ENCODE measurements at places on chromosomes 5 and 9. TPM values are rescaled to one million over a fixed set of nuclear protein-coding genes. Genes with fewer than 3 reads are reported as not detected.

Gene WWC1
- polyA plus RNA-seq, result 7.6 TPM

Gene CAMK2A
- 0.75 TPM for polyA plus RNA-seq

- no peak for DNase-seq
Observed at GRCh38 chr5:122374110-122374509, 62.1 kb downstream of the SNCAIP start.

Gene CNTNAP3
- 5.1 TPM for polyA plus RNA-seq

Gene DBH
- 2.3 TPM for polyA plus RNA-seq

Gene PLAC8L1
- 1.1 TPM for polyA plus RNA-seq

DNA sequence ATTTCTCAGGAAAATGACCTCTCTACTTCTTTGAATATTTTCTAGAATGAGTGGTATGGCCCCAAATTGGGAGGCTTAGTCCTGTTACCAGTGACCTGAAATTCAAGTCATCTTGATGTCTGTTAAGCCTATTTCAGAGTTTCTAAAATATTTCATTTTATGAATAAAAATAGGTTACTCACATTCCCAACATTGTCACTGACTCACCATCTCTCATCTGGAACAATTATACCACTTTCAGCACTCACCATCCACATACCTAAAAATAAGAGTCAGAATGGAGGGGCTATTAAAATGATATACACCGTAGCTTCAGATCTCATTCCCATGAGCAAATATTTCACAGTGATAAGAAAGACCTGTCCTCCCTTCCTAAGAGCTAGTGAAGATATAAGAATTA is 71.8 kb downstream of the KIAA1958 start:
- no peak for DNase-seq

DNA sequence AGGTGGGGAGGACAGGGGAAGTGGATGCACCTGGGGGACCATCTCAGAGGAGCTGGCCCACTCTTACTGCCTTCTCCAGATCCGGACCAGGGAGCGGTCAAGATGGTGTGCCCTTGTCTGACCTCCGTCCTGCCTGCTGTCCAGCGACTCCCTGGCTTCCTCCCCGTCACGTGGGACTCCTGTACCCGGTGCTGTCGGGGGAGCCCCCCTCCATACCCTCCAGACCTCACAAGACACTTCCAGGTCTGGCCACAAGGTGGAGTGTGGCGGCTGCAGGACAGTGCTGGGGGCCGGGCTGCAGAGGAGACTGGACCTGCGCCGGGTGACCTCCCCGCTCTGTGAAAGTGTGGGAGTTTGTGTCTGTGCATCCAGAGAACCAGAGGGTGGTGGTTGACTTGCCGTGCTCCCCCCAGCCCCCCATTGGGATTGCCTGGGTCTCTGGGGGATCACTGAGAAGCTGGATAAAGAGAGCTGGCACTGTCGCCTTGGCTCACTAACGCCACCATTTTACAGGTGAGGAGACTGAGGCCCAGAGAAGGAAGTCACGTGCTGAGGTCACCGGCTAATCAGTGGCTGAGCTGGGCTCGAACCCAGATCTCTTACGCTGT is 1.9 kb upstream of the CRB2 start:
- no peak for DNase-seq

GRCh38 chr9:88041447-88041846 is 67.1 kb upstream of the CDK20 start:
- no peak for DNase-seq

GRCh38 chr5:39808656-39809055 is 383.9 kb upstream of the DAB2 start:
- no peak for DNase-seq

DNA sequence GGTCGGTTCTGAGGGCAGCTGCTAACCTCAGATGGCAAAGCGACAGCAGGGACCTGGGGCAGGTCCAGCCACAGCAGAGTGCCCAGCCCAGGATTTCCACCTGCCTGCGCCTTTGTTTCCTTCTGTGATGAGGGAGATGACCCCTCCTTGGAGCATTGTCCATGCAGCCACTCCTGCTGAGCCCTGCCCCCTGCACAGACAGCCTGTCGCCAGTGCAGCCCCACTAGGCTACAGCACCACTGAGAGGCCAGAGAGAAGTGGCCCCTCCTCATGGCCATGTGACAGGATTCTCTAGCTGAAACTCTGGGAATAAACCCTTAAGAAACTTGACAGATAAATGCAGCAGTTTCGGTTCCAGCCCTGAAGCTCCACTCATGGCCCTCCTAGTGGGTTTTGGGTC is 10.5 kb upstream of the MRNIP start:
- no peak for DNase-seq

DNA sequence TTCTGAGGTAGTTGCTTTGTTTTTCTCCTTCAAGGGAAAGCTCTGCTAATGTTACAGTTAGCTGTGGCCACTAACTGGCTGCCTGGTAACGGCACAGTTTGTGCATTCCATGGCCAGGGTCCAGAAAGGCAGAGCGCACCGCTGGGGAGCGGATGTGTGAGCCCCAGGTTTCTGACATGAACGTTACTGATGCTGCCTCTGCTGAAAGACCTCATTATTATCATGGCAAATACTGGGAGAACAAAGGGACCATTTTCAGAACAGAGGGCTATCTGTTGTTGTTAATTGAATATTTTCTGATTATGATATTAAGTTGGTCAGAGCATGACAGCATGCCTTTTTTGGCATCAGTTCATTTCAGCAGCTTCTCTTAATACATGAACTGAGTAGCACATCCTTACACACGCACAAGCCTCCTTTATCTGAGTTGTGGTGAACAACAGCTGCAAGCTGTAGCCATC is 134.1 kb downstream of the NUDT12 start:
- no peak for DNase-seq

Data from left renal pelvis (tissue), 4 donors.